ENCODE measurements at places on chromosomes 3 and 15.

DNA sequence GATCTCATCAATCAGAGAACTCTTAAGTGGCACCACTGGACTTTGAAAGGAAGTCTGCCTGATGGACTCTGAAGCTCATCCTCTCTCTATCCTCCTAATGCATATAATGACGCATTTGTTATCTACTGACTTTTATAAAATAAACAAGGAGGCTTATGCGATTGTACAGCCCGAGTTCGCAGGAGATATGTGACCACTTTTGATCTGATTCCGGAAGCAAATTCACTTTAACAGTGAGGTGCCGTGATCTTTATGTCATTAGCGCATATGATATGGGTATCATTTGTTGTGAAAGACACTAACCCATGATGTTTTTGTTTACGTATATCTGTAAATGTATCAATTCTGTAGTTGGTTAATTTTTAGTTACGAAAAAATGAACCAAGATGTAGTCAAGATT lies 427 bp upstream of the RNF111 start:
- ATAC-seq: no peak

DNA sequence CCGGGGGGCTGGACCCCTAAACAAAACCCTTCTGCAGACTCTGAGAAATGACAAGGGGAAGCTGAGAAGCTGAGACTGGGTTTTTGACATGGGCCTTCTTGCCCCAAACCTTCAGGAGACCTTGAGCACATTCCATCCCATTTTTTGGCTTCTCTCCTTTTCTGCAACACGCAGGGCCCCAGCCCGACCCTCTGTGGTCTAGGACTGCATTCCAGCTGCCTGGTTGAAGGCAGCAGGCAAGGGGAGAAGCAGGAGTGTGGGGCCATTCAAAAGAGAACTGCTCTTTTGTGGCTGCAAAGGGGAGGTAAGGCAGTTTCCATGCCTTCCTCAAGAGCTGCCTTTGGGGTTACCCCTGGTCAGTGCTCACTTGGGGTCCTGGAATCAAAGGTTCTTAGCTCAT lies 263.0 kb downstream of the TLE3 start:
- no peak for ATAC-seq

DNA sequence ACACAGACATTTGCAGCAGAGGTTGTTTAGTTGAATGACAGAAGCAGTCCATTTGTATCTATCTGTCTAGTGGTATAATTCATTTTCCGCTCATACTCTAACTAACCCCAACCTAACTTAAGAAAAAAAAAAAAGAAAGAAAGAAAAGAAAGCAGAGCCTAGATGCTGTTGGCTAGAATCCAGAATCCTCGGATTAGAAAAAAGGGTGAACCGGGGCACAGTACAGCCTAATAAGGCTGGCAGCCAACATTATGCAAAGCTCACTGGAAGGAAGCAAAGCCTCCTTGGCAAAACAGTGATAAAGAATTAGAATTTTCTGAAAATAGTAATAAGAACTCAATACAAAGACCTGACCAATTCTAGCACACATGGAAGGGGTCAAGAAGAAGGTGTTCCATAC lies 640.8 kb downstream of the TUSC7 start:
- no peak for ATAC-seq

- ATAC-seq: no peak
Measured at GRCh38 chr3:68173012-68173634, 518.7 kb upstream of the SUCLG2 start.

GRCh38 chr3:49908373-49909199 lies 4.9 kb upstream of the MST1R start:
- ATAC-seq: no peak

- no peak for ATAC-seq
Measured at GRCh38 chr15:100729461-100729860, 127.1 kb downstream of the ASB7 start.

- ATAC-seq: no peak
Measured at GRCh38 chr15:73957785-73958184, 31.5 kb downstream of the LOXL1 start.

DNA sequence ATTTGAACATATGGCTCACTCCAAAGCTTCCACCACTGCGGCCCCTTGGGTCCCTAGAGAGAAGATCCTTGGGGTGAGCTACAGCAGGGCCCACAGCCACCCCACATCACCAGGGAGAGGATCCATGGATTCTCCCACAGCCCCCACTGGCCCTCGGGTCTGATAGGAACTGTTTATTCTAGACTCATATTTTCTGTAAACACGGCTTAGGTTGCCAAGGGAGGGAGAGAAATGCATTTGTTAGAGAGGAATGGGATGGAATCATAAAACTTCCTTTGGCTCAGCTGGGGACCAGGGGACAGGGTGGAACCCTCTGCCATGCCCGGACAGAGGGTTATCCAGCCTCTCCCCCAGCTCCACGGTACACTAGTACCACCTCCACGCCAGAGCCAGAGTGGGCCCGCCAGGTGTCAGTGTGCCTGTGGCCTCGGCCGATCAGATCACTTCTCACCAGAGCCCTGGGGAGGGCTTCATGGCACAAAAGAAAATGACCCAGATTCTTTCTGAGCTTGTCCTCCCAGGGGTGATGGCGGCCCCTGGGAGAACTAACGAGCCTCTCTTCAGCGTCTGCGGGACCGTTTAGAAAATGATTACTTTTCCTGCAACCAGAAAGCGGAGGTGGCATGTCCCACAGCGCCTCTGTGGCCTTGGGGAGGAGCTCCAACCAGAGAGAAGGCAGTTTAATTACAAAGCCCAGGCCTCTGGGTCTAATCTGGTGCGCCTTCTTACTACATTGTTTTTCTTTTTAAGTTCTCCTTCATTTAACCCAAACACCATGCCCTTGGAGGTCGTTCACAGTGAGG lies 33.7 kb downstream of the ADCY5 start:
- ATAC-seq: no peak

GRCh38 chr3:111591555-111591954 lies 3.6 kb downstream of the ZBED2 start:
- ATAC-seq: no peak

- no peak for ATAC-seq
Measured at GRCh38 chr15:49116108-49116857, 39.1 kb downstream of the COPS2 start.

DNA sequence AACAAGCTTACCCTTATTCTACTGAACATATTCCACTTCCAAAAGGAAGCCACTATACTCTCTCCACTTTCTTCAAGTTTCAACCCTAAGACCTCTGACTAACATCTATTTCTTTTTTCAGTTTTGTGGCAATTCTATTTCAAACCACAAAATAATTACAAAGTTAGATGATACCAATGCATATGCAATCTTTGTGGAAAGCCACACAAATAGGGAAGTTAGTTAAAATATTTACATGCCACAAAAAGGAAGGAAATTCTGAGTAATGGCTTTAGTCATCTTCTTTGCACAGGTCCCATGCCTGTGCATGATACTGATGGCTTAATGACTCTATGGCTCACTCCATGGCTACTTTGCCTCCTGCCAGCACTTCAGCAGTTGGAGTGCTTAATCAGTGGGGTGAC lies 57.0 kb upstream of the MCTP2 start:
- no peak for ATAC-seq

- no peak for ATAC-seq
Measured at GRCh38 chr3:109819734-109820133, 482.4 kb upstream of the DPPA4 start.

- ATAC-seq: no peak
Measured at GRCh38 chr15:66156310-66156975, 97.1 kb downstream of the MEGF11 start.

- ATAC-seq: no peak
Measured at GRCh38 chr3:126389794-126390146, 4.9 kb upstream of the CFAP100 start.

- no peak for ATAC-seq
Measured at GRCh38 chr3:34678575-34678974, 880.1 kb downstream of the PDCD6IP start.

DNA sequence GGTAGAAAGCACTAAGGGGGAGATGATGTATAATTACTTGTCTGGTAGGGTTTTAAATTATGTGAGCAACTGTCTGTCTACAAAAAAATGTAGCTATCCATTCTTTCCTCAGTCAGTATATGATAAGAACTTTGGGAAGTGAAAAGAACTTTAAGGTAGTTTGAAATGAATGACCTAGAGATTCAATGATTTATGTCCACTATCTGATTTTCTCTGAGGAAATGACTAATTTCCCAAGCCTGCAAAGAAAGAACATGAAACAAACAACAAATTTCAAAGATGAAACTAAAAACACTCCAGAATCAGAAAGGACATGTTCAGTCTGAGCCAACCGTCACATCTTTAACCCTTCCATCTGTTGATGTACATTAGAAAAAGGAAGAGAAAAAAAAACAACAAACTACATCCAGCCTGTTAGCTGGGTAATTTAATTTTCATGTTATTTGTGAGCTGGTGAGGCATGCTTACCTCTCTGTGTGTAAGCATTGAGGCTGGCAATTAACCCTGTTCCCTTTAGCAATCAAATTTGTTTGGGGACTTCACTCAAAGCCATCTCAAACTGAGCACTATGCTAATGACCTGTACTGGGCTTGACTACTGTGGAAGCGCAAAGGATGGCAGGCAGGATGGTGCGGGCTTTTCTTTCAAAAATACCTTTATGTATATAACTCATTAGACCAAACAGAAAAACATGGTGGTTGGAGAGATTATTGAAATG lies 220.1 kb downstream of the TUSC7 start:
- no peak for ATAC-seq

GRCh38 chr3:195916291-195916690 lies 7.9 kb upstream of the TNK2 start:
- ATAC-seq: no peak

- ATAC-seq: no peak
Measured at GRCh38 chr3:79661896-79662295, 105.9 kb downstream of the ROBO1 start.

DNA sequence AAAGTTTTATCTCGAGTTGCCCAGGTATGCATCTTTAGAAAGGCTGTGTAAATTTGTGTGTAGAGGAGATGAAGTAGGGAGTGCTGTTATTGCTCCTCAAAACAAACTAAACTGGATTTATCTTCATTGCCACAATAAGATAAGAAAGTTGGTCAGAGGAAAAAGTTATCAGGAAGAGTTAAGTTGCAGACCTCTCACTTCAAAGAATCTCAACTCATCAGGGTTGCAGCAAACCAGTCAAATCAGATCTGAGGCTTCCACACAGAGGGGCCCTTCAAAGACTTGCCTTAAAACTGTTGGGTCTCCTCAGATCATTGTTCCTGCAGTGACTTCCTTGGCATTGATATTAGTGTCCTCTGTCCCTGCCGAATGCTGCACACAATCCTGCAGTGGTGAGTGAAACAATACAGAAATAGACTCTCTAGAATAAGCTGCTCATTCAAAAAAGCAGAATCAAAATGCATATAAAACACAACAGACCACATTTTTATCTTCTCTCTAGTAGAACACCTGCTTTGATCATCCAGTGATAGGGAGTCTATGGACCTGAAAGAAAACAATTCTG lies 191.2 kb upstream of the CBLB start:
- no peak for ATAC-seq

DNA sequence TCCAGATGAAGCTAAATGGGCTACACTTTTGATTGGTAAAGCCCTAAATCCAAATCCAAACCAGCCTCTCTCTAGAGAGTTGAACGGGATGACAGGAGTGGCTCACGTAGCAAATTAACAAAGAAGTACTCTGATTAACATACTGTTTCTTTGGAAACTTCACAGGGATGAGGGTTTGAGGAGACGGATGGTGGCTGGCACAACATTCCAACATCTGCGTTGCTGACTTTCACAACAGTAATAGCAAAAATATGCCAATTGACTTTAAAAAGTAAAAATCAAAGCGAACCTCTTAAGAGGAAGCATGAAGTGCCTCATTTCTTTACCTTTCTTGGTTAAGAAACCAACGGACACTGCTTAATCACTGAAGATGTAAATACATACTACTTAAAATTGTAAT lies 181.4 kb downstream of the TBL1XR1 start:
- ATAC-seq: no peak

- ATAC-seq: no peak
Measured at GRCh38 chr3:55860049-55860721, 373.1 kb upstream of the WNT5A start.

- ATAC-seq: no peak
Measured at GRCh38 chr3:17047894-17048293, 163.1 kb downstream of the PLCL2 start.

DNA sequence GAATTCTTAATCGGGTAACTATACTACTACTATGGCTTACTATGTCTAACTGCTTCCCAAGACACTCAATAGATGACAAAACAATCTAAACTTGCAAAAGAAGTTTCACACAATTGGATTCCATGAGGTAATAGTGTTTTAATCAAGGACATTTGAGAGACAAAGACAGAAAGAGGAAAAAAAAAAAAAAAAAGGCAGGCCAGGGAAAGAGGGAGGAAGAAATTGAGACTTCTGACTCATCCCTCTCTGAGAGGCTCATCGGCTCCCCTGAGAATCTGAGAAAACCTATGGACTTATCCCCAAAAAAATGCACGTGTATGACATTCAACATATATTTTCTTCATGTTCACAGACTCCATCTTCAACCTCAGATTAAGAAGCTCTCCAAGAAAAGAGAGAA lies 61.0 kb downstream of the SCAPER start:
- ATAC-seq: no peak

GRCh38 chr3:41317718-41318117 lies 118.4 kb downstream of the CTNNB1 start:
- no peak for ATAC-seq

- no peak for ATAC-seq
Measured at GRCh38 chr3:24951180-24951579, 456.5 kb upstream of the THRB start.

GRCh38 chr15:80386151-80386550 lies 18.0 kb upstream of the ARNT2 start:
- no peak for ATAC-seq

DNA sequence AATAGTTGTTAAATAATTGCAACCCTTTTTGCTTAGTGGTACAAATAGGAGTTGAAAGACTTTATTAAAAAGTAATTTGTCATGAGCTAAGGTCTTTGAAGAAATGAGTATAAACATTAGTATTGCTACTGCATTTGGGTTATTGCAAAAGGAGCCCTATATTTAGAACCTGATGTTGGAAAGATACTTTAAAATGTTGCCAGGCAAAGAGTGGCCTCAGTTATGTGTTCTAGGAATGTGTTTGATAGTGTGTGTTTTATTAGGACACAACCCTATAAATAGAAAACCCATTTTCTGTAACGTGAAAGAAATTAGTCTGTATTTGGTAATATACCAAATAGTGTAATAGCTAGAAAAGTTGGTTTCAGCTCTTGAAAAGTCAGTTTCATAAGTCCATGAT lies 10.7 kb downstream of the VPS8 start:
- no peak for ATAC-seq

DNA sequence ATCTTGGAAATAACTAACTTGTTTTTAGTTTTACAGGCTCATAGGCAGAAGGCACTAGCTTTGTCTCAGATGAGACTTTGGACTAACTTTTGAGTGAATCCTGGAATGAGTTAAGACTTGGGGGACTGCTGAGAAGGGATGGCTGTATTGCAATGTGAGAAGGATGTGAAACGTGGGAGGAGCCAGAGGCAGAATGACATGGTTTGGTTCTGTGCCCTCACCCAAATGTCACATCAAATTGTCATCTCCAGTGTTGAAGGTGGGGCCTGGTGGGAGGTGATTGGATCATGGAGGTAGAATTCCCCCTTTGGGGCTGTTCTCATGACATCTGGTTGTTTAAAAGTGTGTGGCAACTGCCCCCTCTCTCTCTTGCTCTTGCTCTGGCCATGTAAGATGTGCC lies 28.8 kb upstream of the CCDC50 start:
- ATAC-seq: no peak

- no peak for ATAC-seq
Measured at GRCh38 chr3:193168931-193169330, 72.1 kb upstream of the PLAAT1 start.

- no peak for ATAC-seq
Measured at GRCh38 chr3:50652709-50653108, 22.0 kb upstream of the DOCK3 start.
